NCI-H1930 (cell line): ENCODE measurements at places on chromosomes 6 and 20.

GRCh38 chr6:12567682-12568081 lies 148.9 kb upstream of the PHACTR1 start:
- DNase-seq, result no peak

DNA sequence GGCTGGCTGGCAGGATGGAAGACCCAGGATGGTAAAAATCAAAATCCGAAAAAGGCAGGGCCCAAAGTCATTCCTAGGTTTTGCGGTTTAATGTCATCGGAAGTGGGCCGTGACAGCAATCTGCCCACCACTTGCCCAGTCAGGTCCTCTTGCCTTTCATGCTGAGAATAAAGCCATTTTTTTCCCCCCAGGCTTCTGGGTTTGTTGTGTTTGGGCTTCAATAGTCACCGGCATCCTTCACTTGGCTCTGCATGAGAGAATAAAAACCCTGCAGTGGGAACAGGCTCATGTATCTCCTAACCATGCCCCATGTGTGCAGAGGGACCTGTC lies 56.1 kb downstream of the MEP1A start:
- DNase-seq, result no peak

DNA sequence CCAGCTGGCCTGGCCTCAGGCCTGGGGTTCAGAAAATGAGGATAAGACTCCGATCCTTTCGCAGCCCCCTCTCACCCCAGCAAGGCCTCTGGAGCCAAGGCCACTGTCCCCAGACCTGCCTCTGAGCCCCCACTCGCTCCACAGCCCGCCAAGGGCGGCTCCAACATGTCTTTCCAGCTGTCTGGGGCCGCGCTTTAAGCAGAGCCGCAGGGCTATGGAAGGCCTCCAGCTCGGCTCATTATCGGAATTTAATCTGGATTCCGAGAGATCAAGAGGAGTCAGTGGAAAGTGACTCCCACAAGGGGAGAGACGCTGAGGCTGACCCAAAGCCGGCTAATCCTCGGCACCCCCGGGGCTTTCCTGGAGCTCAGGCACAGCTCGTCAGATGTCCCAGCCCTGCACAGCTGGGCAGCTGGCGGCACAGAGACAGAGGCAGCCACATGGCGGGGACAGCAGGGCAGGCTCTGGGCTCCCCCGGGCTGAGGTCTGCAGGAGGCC lies 41.8 kb downstream of the BMP7 start:
- no peak for DNase-seq

- no peak for DNase-seq
These were observed 15.4 kb downstream of the GCLC start for GRCh38 chr6:53529324-53530036.

DNA sequence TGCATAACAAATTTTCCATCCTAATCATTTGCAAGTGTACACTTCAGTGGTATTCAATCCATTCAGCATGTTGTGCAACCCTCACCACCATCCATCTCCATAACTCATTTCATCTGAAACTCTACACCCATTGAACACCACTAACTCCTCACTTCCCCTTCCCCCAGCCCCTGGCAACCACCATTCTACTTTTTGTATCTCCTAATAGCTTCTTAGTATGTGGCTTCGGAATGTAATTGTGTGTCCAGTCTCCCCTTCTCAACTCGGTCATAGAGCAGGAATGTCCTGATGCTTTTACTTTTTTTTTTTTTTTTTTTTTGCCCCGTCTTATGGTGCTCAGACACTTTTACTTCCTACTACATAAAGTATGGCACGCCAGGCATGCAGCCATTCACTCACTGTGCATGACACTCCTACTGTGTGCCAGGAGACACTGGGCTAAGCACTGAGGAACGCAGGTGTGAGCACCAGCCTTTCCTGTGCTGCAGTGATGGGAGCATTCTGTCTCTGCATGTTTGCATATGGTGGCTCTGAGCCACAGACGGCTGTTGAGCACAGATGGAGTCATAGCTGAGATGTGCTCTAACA lies 15.3 kb downstream of the HCK start:
- no peak for DNase-seq

- no peak for DNase-seq
These were observed 344.5 kb downstream of the KIF16B start for GRCh38 chr20:16228722-16229121.

GRCh38 chr6:85418059-85418458 lies 31.8 kb upstream of the NT5E start:
- DNase-seq, result no peak

DNA sequence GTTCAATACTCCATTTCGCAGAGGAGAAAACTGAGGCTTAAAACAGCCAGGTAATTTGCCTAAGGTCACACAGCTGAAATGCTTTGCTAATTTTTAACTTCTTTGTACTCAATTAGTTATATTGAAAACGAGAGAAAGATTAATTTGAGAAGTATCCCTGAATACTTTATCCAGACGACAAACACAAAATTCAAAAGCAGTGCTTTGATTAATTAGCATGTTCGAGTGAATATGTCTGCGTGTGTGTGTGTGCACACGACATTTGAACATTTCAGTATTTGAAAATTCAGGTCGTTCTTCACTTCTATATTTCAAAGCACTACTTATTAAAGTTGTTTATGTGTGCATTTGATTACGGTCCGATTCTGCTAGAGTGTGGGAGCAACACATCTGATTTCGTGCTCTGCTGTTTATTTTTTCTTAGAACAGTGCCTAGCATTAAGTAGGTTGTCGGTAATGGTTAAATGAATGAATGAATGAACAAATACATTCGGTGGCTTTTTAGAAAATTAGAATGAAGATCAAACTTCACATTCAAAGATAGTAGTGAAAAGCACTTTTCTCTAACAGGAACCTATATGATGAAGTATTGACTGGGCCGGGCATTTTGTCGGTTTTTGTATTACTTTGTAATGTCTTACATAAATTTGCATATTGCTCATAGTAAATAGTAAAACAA lies 36.9 kb upstream of the SYNCRIP start:
- DNase-seq, result no peak

DNA sequence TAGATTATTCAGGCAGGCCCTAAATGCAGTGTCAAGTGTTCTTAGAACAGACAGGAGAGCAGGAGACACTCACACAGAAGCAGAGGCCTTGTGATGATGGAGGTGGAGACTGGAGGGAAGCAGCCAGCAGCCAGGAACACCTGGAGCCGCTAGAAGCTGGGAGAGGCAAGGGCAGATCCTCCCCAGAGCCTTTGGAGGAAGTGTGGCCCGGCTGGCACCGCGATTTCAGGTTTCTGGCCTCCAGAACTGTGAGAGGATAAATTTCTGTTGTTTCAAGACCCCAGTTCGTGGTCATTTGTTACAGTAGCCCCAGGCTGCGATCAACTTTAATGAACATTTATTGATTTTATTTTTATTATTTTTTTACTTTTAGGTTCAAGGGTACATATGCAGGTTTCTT lies 203.0 kb downstream of the QKI start:
- no peak for DNase-seq

DNA sequence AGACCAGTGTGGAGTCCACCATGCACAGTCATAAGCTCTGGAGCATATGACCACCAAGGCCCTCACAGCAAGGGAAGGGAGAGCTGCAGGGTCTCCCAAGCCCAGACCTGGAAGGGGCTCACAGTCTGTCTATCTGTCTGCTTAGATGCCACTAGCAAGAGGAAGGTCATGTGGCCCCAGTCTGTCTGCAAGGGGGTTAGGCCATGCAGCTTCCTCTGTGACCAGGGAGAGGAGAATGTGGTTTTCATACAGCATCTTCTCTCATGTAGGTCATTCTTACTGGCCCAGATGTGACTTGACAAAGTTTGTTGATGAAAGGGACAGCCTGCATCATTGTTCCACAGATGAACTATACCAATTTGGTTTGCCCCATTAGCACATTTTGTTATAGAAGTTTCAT lies 260.8 kb downstream of the FARS2 start:
- DNase-seq, result no peak

DNA sequence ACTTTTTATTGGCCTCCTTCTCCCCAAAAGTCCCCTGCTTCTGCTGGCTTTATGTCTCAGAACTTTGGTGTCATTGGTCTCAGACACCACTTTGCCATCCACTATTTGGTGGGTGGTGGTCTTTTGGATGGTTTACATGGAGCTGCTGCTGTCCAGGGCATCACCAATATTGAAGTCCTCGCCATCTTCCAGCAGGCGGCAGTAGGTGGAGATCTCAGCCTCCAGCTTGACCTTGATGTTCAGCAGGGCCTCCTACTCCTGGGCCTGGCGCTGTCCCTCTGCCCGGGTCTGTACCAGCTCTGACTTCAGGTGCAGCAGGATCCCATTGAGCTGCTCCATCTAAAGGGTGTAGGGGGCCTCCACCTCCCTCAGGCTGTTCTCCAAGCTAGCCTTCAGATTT lies 148.4 kb upstream of the FOXA2 start:
- DNase-seq, result no peak
